Fibroblast of pulmonary artery (primary cell): ENCODE measurements at places on chromosomes 3 and 15.

DNA sequence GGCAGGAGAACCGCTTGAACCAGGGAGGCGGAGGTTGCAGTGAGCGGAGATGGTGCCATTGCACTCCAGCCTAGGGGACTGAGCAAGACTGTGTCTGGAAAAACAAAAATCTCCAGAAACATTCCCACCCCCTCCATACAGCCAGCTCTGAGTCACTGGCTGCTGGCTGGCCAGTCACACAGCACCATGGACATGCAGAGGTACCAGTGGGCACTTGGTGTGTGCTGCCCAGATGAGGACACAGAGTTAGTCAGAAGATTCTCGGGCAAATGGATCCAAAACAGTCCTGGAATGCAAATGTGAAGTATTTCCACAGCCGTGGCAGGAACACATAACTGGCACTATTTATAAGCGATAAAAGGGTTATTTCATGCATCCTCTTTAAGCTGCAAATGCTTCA, 44.6 kb downstream of the BDH1 start:
- no peak for DNase-seq

DNA sequence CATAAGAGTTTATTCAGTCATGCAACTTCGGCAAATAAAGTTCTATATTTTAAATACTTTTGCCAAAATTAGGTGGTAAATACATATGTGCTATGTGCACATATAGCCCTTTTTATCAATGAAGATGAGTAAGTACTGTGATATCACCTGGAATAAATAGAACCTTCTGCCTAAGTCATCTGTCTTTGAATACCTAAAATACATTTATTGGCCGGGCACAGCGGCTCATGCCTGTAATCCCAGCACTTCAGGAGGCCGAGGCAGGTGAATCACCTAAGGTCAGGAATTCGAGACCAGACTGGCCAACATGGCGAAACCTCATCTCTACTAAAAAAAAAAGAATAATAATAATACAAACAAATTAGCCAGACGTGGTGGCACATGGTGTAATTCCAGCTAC, 73.8 kb upstream of the FLNB start:
- DNase-seq = no peak

DNA sequence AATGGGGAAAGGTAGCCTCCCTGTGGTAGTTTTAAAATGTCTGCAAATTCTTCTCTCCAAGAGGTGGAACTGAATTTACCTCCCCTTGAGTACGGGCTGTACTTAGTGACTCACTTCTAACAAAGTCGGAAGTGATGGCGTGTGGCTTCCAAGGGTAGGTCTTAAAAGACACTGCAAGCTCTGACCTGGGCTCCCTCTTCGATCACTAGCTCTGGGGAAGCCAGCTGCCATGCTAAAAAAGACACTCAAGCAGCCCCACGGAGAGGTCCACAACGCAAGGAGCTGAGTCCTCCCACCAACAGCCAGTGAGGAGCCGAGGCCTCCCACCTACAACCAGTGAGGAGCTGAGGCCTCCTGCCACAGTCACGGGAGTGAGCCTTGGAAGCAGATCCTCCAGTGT, 122.0 kb upstream of the HACD2 start:
- no peak for DNase-seq

GRCh38 chr3:112362221-112362620, 29.3 kb downstream of the CD200 start:
- no peak for DNase-seq

- no peak for DNase-seq
Measured at GRCh38 chr3:29544701-29545363, 264.0 kb downstream of the RBMS3 start.

DNA sequence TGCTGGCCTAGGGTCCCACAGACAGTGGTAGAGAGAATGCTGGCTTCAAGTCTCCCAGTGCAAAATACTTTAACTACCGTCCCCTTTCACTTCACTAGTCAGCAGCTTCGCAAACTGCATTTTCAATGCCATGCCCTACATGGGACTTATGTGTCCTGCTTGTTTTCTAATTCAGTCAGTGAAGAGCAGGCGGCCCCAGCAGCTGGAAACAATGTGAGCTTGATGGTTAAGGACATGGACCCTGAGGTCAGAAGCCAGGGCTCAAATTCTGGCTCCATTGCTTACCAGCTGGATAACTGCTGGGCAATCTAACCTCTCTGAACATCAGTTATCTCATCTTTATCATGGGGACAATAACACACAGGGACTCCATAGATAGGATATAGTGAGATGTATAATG, 58.4 kb downstream of the SLC12A8 start:
- no peak for DNase-seq

DNA sequence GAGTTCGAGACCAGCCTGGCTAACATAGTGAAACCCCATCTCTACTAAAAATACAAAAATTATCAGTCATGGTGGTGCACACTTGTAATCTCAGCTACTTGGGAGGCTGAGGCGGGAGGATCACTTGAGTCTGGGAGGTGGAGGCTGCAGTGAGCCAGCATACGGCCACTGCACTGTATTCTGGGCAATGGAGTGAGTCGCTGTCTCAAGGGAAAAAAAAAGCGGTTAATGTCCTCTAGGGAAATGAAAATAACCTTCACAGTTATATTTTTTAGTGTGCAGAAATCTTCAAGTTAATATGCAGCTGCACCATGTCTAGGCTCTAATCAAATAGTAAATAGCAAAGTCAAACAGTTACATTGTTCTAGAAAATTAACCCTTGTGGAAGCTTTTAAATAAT, 14.8 kb downstream of the CEP19 start:
- no peak for DNase-seq

DNA sequence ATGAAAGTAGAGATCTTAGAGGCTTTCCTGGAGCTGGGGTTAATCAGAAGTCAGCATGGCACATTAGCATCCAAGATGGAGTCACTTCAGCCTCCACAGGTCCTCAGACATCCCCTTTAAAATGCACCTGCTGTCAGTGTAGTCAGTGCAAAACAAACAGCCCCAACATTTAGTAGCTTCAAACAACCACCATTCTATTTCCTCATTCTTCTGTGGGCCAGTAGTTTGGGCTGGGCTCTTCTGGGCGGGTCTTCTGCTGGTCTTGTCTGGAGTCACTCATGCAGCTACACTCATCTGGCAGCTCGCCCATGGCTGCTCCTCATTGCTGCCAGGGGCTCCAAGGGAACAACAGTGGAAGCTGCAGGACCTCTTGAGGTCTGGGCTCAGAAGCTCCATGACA, 99.9 kb downstream of the TLE3 start:
- peak; percentile 43 for DNase-seq

DNA sequence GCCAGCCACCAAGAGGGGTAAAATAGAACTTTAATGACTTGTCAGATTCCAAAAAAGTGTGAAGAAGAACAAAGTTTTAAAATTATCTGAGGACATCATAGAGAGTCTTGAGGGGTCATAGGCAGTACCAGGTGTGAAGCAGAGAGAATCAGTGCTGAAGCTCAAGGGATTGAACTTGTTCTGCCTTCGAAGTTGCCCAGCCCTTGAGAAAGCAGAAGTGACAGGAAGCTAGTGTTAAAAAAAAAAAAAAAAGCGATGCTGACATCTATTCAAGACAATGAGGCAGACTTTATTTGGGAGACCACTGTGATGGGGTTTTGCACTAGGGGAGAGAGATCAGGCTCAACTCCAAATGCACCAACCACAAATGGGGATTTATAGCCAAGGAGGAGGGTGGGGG, 21.8 kb downstream of the FBXO22 start:
- DNase-seq = no peak

- DNase-seq = peak; percentile 82
Measured at GRCh38 chr3:187318819-187319616, 27.5 kb upstream of the MASP1 start.

DNA sequence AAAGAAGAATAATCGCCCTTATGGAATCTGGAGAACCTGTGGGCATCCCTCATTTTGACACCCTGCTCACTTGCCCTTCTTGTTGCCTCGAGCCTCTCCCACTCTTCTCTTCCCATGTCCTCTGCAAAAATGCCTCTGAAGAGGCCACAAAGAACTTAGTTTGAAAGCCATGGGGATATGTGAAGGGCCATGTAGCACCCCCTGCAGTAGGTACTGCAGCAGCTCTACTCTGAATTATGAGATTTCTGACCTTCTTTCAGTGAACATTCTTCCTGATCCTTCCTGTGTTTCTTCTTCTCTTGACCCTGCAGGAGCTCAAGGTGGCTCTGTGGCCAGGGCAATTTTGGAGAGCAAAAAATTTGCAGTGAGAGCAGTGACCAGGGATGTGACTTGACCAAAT, 30.4 kb upstream of the TRA2B start:
- no peak for DNase-seq

DNA sequence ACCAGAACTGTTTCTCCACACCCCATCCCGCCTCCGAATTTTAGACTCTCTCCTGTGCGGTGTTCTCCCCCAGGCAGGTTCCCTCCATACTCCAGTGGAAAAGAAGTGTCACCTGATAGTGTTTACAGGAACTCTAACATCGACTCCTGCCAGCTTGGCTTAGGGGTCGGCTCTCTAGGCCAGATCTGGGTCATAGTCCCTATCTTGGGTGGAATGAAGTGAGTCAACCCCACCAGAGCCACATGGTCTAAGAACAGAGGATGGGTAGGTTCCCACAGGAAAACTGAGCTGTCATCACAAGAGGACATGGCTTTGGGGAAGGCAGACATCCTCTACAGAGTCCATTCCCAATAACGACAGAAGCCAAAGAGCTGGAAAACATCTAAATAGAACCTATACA, 5.9 kb downstream of the BCL2L10 start:
- DNase-seq = no peak

- no peak for DNase-seq
Measured at GRCh38 chr15:46129145-46129544, 494.3 kb downstream of the SQOR start.

DNA sequence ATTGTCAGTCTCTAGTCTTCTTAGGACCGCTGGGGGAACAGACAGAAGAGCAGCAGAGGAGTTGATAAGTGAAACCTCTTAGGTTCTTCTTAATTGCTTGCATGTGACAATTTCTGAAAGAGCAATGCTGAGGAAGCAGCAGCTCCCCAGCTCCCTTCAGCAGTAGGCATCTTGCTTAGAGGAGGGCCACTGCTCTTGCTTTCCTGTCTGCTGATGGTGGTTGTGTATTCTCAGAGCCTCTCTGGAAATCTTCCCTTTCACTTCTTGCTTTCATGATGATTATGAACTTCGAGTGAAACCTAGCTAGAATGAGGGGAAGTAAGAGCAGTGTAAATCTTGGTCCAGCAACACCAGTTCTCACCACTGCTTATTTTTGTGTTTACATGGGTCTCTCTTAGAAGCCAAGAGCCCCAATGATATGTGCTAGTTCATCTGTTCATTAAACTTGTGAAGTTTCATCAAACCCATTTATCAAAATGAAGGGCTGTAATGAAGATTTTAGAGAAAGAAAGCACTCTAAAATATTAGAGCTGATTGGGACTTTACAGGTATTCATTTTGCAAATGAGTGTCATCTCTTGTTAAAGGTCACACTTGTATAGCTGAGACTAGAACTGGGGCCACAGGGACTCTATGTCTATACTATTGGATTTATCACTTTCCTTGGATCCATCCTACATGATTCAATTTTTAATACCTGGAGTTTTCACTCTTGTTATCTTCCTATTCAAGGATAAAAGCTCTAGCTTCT, 246.7 kb downstream of the LPP start:
- no peak for DNase-seq

GRCh38 chr15:69559440-69560190, 107.0 kb downstream of the RPLP1 start:
- peak; percentile 14 for DNase-seq

DNA sequence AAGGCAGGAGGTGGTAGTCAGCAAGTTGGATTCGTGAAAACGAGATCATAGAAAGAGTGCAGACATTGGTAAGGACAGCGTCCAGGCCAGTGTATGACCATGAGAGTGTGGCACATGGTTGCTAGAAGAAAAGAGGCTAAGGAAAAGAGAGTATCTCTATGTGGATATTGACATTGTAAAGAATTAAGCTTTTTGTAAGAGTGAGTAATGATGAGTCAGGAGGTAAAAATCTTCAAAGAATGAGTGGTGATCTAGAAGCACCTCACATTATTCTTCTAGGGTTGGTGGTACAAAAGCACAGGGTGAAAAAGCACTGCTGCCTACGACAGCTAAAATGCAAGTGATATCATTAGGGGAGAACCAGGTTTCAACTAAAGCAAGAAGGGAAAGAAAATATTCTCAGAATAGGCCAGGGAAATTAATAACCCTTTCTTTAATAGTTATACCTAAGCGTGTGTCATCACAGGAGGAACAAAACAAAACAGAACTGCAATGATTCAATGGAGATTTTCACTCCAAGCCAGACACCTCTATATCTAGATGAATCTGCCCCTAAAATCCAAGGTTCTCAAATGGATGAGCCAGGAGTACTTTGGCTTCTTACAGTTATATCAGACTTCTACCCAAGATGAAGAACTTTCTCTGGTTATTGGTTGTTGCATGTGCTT, 884.7 kb downstream of the NAALADL2 start:
- DNase-seq = peak; percentile 47

- DNase-seq = no peak
Measured at GRCh38 chr3:159923956-159924355, 64.7 kb upstream of the IL12A start.

- no peak for DNase-seq
Measured at GRCh38 chr3:115228266-115228665, 81.2 kb upstream of the ZBTB20 start.

DNA sequence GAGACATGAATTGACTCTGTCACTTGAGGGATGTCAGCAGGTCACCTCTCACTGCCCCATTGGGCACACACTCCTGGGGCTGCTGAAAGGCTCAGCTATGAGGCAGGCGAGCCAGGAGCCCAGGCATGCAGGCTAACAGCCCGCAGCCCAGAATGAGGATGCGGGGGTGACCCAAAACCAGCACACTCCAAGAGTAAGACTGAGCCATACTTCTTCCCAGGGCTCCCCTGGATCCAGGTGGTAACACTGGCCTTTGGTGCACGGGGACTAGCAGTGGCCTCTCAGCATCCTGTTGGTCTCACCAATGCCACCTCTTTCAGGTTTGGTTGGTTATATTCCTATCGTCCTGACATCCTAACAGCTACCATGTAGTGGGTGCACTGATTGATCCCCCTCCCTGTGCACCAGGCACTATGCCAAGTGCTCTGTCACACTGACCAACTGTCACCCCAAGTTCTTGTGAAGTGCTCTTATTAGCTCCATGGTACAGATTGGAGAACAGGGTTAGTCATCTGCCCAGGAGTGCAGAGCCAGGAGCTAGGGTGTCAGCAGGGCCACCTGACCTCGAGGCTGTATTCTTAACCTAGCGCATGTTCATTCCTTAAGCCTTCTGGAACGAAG, 24.8 kb upstream of the SPTBN5 start:
- no peak for DNase-seq

DNA sequence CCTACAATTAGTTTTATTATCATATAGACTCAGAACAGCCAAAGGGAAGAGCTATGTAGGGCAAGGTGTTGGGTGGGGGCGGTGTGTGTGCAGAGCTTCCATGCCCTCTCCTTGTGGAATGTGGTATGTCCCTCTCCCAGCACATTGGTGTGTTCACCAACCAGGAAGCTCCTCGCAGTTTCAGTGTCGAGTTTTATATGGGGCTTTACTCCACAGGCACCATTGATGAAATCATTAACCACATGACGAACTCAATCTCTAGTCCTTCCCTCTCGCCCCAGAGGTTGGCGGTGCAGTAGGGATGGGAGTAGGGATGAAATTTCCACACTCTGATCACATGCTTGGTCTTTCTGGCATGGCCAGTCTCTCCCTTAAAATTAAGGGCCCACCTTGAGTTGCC, 13.6 kb upstream of the SRP14 start:
- DNase-seq = no peak
